ENCODE measurements at places on chromosomes 2 and 18.

DNA sequence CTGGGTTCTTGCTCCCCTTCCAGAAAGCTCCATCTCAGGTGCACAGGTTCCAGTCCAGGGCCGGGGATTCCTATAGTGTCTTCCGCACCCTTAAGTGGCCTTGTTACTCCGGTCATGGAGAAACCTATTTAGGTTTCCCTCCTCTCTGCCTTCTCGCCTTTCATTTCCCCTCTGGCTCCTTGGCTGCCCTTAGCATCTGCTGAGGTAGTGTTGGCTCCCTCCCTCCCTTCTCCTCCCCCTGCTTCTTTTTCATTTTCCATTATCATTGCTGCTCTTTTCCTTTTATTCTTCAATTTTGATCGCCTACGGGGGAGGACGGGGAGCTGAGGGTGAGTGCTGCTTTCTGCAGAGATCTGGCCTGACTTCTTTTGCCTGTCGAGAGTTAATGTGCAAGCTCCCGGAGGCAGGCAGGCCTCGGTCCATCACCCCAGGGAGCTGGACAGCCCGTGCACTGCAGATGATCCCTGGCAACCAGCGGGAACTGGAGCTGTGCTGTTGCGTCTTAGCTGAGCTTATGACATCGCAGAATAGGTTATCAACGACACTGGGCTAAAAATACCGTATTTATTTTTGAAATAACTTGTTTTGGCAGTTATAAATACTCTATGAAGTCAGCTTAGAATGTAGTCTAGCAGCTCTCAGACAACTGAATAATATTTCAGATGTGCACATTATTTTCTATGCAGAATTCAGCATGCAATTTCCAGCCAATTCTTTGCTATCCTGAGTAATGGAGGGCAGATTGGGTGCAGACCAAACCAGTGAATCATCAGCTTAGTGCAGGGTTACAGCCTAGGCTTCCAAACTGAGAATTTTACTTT, 141.9 kb downstream of the SLC4A3 start:
- 0 out of 3 replicates have a peak, but pooled peaks have one; percentile 34 for ATAC-seq

GRCh38 chr2:215571689-215572088, 135.8 kb upstream of the FN1 start:
- no peak for ATAC-seq

GRCh38 chr2:70992945-70993853, 1.5 kb downstream of the TEX261 start:
- ATAC-seq = no peak

DNA sequence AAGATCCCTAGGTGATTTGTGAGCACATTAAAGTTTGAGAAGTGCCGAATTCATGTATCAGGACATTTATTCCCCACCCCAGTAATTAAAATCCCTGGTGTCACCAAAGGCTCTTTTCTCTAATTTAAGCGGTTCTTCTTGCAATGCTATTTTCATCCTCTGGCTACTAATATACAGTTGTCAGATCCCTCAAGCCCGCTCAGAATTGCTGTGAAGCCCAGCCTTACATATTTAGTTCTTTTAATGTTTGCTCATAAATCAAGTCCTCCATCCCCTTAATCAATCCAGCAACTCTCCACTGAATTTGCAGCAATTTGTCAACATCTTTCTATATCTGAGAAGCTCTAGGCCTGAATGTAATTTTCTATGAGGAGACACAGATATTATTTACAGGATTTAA, 437.9 kb downstream of the PIK3C3 start:
- ATAC-seq = no peak

- ATAC-seq = peak; percentile 44
Measured at GRCh38 chr2:240482141-240482540, 46.7 kb downstream of the GPC1 start.

DNA sequence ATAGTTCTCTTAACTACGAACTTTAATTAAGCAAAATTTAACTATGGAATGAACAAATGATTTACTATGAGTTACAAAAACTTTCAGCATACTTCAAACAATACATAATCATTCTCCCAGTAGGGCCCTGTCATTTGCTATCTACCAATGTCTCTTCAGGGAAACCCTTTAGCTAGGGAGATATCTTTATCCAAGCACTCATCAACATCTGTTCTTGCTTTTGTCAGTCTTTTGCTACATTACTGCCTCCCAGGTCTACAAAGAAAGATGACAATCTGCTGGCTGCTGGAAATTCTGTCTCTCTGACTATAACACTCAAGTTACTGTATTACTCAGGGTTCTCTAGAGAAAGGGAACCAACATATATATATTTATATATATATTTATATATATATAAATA, 1626.3 kb upstream of the CELF4 start:
- no peak for ATAC-seq

- ATAC-seq = no peak
Measured at GRCh38 chr18:11817229-11817628, 34.0 kb upstream of the CHMP1B start.

DNA sequence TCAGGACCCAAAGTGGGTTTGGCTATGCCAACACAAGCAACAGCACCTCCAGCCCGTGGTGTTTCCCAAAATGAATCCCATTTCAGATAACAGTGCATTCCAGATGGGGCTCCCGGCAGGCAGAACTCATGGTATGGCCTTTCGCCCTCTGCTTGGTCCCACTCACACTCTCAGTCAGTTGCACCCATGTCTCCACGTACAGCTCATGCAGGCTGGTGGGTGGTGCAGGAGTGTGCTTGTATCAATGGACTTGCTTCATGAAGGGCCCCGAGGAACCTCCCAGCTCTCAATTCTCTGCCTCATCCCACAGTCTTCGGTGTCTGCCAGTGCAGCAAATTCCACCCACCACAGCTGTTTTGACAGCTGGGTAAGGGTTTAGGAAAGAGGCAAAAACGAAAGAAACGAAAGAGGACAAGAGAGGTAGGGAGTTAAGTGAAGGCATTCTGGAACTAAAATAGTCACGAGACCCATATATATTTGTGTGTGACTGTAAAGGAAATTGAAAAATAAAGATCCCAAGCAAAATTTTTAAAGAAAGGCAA, 278.1 kb downstream of the DCDC2C start:
- ATAC-seq = no peak

- no peak for ATAC-seq
Measured at GRCh38 chr2:158128168-158128973, 26.7 kb downstream of the UPP2 start.

DNA sequence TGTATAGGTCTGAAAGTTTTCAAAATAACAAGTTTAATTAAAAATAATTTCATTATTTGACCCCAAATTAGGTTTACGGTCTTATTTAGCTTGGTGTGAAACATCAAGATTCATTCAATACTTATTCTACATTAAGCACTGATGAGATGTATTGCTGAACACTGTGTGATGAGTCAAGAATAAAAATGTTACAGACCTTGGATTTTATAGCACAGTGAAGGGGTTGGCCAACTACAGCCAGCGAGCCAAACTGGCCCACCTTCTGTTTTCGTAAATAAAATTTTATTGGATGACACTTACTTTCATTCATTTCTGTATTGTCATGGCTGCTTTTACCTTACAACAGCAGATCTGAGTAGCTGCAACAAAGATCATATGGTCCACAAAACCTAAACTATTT, 8.3 kb downstream of the PPP4R1 start:
- ATAC-seq = no peak

DNA sequence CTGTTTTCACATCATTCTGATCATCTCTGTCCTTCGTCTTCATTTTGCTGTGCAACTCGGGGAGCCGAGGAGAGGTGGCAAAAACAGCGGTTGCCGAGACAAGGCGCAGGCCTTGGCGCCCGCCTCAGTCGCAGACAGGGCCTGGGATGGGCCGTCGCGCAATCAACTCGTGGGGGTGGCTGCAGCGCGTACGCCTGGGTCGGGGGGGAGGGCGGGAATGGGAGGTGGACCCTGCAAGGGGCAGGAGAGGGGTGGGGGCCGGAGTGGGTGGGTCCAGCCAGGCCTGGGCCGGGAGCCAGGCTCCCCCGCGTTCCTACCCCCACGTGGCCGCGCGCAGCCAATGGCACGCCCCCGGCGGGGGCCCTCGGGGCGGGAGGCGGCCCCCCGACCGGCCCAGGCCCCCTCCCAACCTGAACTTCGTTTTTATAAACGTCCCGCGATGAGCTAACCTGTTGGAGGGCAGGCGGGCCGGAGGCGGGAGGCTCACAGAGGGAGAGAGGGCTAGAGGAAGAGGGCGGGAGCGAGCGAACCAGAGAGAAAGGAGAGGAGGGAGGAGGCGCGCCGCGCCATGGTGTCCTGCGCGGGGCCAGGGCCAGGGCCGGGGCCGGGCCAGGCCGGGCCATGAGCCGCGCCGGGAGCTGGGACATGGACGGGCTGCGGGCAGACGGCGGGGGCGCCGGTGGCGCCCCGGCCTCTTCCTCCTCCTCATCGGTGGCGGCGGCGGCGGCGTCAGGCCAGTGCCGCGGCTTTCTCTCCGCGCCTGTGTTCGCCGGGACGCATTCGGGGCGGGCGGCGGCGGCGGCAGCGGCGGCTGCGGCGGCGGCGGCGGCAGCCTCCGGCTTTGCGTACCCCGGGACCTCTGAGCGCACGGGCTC, at the start of gene HOXD13:
TSS of gene HOXD13 (plus strand) at position 452 of the 875 bp plus-strand sequence. CDS start at position 622, 170 bp downstream.
- ATAC-seq = no peak

DNA sequence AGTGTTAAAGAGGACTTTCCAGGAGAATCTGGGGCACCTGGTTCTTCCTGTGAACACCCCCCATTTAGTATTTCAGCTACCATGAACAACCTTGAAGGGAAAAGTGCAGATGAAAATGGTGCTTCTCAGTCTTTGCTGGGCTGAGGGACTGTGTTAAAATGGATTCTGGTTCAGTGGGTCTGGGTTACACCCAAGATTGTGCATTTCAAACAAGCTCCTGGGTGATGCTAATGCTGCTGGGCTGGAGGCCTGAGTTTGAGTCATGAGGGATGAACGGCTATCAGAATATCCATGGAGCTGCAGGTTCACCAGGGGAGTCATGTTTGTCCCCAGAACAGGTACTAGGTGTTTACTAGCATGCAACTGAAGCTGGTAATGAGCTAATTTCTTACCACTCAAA, 24.0 kb downstream of the MRPL44 start:
- ATAC-seq = no peak

DNA sequence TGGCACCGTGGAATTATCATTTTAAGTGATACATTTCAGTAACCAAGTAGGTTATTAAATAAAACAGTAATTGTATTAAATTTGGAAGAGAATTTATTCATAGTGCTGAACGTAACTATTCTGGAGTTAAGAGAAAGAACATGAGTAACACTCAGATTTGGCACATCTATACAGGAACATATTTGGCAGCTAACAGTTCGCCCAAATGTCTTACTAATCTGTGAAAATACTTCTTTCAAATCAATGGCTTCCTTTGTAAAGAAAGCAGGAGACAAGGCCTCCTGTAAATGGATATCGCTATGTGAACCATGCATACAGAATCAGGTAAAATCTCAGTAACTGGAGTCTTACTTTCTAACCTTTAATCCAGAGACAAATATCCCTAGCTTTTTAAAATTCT, 64.4 kb downstream of the ZNF516 start:
- no peak for ATAC-seq

DNA sequence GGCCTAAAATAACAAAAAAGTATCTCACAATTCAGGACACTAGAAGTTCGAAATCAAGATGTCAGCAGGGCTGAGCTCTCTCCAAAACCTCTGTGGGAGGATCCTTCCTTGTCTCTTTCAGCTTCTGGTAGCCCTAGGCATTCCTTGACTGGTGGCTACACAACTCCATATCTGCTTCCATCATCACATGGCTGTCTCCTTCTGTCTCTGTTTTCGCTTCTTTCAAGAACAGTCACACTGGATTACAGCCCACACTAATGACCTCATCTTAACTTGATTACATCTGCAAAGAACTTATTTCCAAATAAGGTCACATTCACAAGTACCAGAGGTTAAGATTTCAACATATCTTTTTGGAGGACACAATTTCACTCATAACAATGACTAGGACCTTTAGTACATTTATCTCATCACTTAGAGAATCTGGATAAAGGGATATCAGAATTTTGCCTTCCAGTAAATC, 275.2 kb downstream of the IRS1 start:
- no peak for ATAC-seq

DNA sequence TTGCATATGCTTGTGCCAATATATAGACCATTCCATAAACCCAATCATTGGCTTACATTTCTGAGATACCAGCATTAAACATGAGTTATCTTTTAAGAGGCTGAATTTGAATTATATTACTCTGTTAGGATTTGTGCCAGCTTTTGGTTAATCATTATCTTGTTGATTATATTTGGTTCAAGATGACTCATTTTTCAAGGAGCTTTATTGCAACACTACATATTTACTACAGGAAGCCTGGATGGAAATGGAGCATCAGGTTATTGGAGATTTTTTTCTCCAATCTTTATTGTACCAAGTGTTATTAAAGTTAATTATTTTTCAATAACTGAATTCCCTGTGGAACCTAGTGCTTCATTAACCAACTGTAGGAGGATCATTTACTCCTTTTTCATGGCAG, 26.4 kb downstream of the EML4 start:
- ATAC-seq = no peak

- ATAC-seq = no peak
Measured at GRCh38 chr2:158359846-158360245, 96.7 kb downstream of the CCDC148 start.

GRCh38 chr2:99376254-99376864, 39.2 kb downstream of the EIF5B start:
- no peak for ATAC-seq

GRCh38 chr18:6060149-6060548, 164.8 kb upstream of the TMEM200C start:
- no peak for ATAC-seq

GRCh38 chr18:8695932-8696517, 9.3 kb upstream of the MTCL1 start:
- no peak for ATAC-seq

DNA sequence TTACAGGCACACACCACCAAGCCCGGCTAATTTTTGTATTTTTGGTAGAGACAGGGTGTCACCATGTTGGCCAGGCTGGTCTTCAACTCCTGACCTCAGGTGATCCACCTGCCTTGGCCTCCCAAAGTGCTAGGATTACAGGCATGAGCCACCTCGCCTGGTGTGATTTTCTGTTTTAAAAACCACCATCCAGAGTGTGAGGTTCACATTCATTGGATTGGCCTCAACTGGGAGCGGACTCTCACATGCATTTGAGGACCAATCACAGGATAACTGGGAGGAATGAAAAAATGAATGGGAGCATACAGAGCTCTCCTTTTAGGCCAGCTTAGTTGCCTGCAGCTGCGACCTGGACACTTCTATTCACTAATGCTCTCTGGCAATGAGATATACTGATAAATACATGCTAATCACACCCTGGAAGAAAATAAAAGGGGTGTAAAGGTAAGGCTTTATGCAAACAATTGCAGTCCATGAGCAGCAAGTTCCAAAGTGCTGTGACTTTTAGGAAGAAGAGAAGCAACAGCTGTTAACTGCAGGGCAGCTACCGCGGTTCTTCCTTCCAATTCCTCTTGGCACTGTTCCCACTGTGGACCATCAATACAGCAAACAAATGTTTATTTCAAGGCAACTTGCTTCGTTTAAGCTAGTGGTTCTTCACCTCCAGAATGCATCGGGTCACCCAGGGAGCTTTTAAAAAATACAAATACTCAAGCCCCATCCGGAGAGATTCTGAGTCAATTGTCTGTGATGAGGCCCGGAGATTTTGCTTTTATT, 49.5 kb upstream of the FZD5 start:
- ATAC-seq = no peak

- no peak for ATAC-seq
Measured at GRCh38 chr2:47741101-47741500, 41.8 kb upstream of the MSH6 start.
